ENCODE measurements at places on chromosomes 12 and 14.
A peak's percentile ranks its signal among the peaks of the same experiment; 100 is the strongest.

DNA sequence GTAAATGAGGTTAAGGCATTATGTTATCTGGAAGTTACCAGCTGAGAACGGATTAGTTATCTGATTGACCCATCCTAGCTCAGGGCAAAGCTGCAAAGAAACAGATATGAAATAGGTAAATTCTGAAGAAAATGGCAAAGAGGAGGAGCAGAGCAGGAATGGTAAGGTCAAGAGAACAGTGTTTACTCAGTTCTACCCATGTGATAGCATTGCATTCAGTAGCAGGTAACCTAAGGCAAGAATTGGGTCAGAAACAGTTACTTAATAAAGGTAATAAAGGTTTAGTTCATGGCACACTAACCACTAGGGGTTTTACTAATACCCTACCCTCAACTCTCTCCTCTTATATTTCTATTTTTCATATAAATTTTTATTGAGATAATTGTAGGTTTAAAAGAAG lies 224.8 kb downstream of the ASCL1 start:
- DNase-seq = no peak

GRCh38 chr12:13198876-13199275 lies 2.4 kb downstream of the EMP1 start:
- DNase-seq = no peak

DNA sequence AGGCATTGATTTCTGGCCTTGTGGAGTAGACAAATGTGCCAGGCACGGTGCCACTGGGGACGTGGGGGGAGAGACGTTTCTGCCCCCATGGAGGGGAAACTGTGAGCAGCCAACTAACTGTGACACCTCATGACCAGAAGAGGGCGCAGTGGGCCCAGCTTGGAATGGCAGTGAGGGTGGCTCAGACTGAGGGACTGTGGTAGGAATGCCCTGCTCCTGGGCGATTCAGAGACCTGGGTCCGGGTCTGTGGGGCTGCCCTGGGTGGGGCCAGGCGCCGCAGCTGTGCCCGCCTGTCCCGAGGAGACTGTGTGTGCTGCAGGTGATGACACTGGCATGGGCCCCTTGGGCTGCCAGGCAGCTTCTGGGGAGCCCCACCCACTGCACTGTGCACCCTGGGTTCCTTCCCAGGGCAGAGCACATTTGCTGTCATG lies 60.6 kb downstream of the SLC25A47 start:
- peak; percentile 66 for DNase-seq

- no peak for DNase-seq
Observed at GRCh38 chr12:48940181-48940580, 14.9 kb upstream of the FKBP11 start.

DNA sequence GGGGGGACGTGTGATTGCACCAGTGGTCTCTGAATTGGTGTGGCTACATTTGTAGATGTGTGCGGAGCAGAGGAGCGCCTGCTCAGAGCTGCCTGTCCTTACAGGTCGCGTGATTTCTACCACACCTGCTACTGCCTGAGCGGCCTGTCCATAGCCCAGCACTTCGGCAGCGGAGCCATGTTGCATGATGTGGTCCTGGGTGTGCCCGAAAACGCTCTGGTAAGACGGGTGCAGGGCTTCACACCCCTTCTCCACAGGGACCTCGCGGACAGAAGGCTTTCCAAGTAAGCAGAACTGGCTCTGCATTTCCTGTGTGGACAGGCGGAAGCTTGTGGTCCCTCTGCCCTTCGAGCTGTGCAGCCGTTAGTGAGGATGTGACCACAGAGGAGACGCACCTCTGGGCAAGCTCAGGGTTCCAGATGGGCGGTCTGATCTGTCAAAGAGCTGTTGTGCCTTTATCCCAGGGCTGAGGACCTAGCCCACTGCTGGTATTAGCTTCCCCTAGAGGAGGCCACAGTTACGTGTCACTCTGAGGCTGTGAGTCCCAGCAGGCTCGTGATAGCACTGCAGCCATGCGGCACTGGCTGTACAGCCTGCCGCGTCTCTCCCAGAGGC lies 47.7 kb downstream of the MAX start:
- no peak for DNase-seq

DNA sequence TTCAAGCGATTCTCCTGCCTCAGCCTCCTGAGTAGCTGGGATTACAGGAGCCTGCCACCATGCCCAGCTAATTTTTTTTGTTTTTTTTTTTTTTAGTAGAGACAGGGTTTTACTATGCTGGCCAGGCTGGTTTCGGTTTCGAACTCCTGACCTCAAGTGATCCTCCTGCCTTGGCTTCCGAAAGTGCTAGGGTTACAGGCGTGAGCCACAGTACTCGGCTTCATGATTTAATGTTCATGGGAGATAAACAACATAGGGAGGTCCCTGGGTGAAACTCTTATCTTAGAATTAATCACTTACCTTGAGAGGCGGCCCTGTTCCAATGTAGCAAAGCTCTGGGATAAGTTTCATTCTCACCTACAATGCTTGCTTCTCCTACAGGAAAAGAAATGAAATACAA lies 48.3 kb downstream of the SEL1L start:
- DNase-seq = no peak

DNA sequence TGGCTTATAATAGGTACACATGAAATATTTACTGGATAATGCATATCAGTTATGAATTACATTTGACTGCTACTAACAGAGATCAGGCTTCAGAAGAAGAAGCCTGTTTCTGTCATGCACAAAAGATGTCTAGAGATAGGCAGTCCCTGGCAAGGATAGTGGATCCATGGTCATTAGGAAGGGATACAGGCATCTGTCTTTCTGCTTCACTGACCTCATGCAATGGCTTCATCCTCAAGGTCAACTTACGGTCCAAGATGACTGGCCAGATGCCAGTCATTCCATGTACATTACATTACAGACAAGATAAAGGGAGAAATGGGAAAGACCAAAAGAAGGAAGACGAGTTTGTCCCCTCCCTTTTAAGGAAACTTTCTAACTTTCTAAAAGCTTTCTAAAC lies 94.0 kb downstream of the NUAK1 start:
- no peak for DNase-seq

GRCh38 chr14:33709711-33710110 lies 241.2 kb downstream of the EGLN3 start:
- DNase-seq = no peak

DNA sequence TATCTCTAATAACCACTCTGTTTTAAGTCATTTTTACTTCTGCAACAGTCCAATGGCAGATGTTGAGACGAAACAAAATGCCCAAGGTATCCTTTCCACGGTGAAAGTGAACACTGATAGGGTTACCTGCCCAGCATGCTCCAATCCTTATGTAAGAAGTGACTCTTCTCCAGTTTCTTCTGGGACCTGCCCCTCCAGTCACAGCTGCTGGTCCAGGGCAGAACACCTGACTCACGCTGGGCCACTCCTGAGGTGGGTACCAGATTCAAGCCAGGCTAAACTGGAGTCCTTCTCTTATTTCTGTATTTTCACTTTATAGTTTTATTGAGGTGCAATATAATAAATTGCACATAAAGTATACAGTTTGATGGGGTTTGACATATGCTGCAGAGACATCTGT lies 16.7 kb downstream of the NT5DC3 start:
- no peak for DNase-seq

DNA sequence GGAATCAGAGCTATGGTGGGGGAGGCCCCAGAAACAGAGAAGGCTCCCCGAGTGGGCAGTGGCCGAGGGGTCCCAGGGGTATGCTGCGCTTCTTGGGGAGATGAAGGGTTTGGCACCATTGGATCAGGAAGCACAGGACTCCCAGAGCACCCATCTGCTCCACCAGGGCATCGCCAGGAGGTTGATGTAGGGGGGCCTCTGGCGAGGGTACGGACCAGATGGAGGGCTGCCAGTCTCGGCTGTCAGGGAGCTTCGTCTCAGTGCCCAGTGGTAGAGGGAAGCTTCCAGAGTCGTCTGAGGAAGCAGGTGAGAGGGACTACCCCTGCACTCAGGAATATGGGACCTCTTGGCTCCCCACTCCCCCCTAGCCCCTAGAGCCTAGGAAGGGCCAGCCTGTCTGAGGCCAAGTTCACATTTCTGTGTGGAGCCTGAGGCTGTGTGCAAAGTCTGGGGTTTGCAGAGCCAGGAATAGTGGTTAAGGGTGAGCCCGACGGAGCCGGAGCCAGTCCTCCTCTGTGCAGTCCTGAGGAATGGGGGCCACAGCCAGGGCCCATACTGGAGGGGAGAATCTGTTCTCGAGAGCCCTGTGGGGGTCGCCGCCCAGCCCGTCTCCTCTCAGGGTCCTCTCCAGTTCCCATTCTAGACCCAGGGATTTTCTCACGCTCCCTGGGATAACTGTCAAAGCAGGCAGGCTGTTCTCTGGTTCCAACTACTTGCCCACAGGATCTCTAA lies 10.2 kb downstream of the SLC48A1 start:
- no peak for DNase-seq

DNA sequence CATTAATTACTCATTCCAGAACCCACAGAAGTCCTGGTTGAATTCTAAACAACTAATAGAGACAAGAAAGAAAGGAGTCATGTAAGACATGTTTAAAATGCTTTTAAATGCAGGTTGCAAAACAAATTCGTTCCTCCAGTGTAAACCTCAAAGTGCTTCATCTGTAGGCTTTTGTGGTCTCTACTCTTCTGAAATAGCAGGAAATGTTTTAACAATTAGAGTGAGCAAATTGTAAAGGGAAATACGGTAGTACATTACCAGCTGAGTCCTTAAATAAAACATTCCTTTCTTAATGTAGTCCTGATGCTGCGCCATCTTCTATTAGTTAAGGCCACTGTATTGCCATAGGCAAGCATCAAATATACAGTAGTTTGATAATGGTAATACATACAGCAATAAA lies 1934.2 kb upstream of the SEL1L start:
- no peak for DNase-seq

GRCh38 chr14:73162251-73162650 lies 25.9 kb downstream of the PSEN1 start:
- DNase-seq = no peak

GRCh38 chr14:24054646-24055045 lies 2.8 kb downstream of the CARMIL3 start:
- DNase-seq = no peak

GRCh38 chr12:52293926-52294325 lies 2.6 kb upstream of the KRT81 start:
- no peak for DNase-seq

DNA sequence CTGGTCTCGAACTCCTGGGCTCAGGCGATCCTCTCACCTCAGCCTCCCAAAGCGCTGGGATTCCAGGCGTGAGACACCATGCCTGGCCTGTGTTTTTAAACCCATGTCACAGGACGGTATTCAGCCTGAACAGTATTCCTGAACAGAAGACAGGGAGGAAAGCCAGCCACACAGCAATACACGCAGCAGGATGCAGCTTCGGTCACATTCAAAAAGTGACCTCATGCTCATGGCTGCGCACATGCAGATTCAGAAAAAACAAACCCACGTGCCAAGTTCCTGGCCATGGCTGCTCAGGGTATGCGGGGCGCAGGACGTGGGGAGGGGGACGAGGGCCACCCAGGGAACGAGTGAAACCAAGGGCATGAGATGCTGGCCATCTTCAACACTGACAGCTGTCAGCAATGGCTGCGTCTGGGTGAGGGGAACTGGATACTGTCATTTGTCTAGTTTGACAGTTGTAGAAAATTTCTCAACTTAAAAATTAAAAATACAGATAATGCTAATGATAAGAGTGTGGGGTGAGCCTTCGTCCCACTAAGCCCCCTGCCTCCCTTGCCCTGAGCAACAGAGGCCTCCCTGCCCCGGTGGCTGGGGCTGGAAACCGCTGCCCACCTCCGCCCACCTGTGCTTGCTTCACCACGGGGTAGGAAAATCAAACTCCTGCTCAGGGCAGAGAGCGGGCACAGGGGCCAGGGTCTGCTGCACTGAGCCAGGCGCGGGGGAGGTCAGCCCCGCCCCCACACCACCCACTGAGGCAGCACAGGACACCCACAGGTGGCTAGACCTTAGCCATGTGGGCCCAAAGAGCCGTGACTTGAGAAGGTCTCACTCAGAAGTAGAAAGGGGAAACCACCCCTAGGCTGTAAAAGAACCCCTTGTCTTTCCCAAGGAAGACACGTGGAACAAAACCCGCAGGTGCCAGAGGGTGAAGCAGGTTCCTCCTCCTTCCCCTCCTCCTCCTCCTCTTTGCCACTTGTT lies 84.2 kb downstream of the SCARB1 start:
- DNase-seq = no peak

- no peak for DNase-seq
Observed at GRCh38 chr14:81474148-81474492, 59.5 kb downstream of the SEL1L start.

GRCh38 chr12:96053476-96054243 lies 18.3 kb upstream of the LTA4H start:
- DNase-seq = no peak

Measured in activated CD4-positive, CD25-positive, alpha-beta regulatory T cell treated with anti-CD3 and anti-CD28 coated beads, Interleukin-2, amount 50 U/mL, for 72 hours (primary cell).